GM18507 (cell line): ENCODE measurements at places on chromosomes 2 and 18.

DNA sequence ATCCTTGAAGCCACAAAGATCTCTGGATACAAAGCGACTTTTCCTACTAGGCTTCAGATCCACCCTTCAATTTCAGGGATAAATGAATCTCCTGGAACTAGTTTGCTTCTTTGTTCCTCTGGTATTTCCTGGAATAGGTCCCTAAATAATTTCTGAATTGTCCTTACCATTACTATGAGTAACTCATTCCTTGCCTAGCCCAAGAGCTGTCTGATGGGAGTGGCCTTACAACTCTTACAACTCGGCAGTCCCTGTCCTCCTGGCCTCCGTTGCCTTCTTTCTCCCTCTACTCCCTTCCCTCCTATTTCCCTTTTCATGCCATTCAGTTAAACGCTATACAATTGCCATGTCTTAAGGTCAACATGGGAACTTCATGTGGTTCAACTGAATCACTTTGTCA lies 98.2 kb upstream of the FHL2 start:
- no peak for DNase-seq

GRCh38 chr2:23249348-23249747 lies 135.6 kb upstream of the KLHL29 start:
- DNase-seq: no peak

DNA sequence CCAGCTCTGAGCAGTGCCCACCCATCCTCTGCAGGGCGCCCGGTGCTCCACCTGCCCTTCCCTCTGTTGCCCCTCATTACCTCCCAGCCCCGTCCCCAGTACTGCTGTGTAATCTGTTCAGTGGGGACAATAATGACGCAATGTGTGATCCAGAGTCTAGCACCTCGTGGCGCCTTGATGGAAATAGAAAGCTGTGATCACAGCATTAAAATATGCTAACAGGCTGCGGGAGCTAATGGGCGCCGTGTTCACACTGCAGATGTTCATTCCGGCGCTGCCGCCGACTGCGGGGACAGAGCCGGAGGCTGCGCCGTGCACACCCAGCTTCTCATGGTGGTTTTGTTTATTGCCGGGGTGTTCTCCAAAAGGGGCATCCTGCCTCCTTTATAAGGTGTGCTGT lies 235.2 kb downstream of the LDLRAD4 start:
- DNase-seq: no peak

GRCh38 chr18:65711493-65711892 lies 39.3 kb upstream of the CDH7 start:
- no peak for DNase-seq

DNA sequence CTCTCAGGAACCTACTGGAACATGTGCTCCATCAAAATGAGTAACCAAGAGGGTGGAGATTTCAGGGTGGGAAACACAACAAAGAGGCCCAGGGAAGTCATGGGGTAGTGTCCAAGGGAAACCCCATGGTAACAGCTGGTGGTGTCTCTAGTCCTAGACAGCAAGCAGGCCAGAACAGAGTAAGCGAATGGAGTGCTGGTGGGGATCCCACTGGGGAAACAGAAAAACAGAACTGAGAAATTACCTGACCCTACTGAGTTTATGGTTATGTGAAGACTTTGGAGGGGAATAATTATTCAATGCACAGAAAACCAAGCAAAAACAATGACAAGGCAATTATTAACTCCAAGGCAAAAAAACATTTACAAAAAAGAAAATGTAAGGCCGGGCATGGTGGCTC lies 16.9 kb downstream of the ERCC3 start:
- no peak for DNase-seq

DNA sequence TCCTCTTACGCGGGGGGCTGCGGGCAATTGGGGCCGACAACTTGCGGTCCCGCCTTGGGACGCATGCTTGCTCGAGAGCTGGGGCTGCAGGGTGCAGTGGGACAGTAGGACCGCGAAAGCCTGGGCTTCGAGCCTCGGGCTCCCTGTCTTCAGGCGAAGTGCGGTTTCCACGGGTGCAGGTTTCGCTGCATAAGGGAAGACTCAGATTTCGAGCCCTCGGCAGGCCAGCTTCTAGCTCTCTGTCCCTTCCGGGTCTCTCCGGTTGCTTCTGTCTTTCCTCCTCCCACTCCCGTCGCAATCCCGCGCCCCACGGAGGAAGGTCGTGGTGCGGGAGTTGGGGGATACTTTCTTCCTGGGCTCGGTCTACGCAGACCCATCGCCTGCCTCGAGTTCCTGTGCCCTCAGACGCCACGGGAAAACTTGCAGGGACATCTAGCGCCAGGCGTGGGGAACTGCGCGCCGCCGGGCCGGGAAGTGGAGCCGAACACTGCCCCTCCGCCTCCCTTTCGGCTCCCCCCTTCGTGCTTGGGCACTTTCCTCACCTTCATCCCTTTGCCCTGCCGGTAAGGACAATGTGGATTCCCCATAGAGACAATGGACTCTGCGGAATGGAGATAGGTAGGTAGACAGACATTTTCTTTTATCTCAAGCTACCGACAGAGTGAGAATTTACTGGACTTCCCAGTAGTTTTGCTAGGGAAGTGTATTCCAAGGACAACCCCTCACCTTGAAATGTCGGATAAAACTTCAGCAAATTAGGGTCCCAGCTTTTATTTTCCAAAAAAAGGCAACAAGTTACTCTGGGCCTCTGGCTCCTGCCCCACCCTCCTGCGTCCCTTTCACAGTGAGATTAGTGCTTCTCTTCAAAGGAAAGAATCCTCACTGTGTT lies 4.2 kb upstream of the HOXD13 start:
- DNase-seq: no peak

GRCh38 chr2:231058761-231059550 lies 2.3 kb downstream of the PSMD1 start:
- DNase-seq: no peak

GRCh38 chr18:57921708-57922107 lies 118.6 kb upstream of the ATP8B1 start:
- no peak for DNase-seq

- DNase-seq: peak; percentile 1
Observed at GRCh38 chr2:143513081-143513480, 383.9 kb downstream of the ARHGAP15 start.

DNA sequence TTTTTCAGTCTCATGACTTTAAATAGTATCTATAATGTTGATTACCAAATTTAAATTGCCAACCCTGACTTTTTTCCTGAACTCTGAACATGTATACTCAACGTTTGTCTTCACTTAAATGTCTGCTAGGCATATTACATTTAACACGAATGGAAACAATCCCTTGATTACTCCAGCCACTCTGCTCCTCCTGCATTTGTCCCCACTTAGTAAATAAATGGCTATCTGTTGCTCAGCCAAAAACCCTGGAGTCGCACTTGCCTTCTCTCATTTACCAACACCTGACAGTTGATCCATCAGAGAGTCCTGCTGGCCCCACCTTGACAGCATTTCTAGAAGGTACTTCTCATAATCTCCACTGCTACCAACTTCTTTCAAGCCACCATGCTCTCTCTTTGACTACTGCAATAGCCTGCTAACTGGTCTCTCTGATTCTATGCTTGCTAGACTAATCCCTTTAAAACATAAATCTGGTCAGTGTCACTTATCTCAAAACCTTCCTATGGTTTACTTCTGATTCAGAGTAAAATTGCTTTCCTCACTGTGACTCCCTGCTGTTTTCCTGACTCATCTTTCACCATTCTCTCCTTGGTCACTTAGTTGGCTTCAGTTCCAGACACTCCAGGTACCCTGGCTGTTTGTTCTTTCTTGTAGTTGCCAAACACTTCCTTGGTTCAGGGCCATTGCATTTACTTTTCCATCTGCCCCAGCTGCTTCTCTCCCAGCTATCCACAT lies 31.9 kb downstream of the SPAG16 start:
- no peak for DNase-seq

- no peak for DNase-seq
Observed at GRCh38 chr2:197952540-197953202, 148.3 kb downstream of the PLCL1 start.

- no peak for DNase-seq
Observed at GRCh38 chr2:60555783-60556139, 2.3 kb upstream of the BCL11A start.

DNA sequence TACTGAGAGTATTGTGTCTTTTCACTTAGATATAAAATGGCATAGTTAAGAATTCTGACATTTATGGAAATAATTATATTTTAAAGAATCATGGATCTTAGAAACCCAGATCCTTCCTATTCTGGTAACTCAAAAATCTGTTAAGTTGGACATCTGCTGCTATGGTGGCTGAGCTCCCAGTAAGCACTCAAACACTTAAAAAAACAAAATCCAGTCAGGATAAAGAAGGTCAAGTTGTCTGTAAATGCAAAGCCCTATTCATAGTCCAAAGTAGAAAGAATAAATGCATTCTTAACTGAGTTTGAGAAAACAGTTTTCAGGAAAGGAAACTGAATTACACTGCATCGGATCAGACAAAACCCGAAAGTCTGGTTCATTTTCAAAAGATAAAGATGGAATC lies 35.6 kb downstream of the EIF2AK3 start:
- DNase-seq: no peak

GRCh38 chr2:112812318-112813267 lies 24.0 kb downstream of the IL1B start:
- no peak for DNase-seq

DNA sequence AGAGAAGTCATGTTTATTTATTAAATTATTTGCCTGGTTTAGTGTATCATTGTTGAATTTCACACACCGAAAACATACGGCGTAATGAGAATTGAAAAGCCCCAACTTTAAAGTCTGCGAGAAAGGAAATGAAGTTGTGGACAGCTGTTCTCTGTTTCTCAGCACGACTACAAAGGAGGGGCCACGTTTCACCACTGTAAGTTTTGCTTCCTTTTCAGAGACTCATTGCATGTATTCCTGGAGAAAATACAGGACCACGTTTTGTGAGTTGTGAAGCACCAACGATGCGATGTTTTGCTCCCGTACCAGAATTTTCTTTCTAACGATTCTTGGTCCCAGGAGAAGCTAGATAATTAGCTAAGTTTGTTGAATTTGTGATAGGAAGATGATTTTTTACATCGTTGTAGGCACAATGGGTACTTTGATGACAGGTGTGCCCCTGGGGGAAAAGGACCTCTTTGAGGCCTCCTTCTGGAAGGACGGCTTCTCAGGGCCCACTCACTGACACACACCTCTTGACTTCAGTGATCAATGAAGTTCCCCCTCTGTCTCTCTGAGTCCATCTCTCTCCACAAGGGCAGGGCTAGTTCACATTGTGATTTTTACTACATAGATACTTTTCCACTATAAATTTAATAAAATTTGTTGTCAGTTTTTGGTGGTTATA lies 23.7 kb upstream of the ACKR3 start:
- no peak for DNase-seq

- DNase-seq: no peak
Observed at GRCh38 chr2:27622921-27623384, 5.9 kb downstream of the CCDC121 start.

- DNase-seq: peak; percentile 57
Observed at GRCh38 chr2:25558262-25558661, 115.1 kb downstream of the DTNB start.

GRCh38 chr2:239679755-239680154 lies 278.9 kb upstream of the HDAC4 start:
- no peak for DNase-seq

- DNase-seq: no peak
Observed at GRCh38 chr18:51098513-51098912, 68.5 kb downstream of the SMAD4 start.

DNA sequence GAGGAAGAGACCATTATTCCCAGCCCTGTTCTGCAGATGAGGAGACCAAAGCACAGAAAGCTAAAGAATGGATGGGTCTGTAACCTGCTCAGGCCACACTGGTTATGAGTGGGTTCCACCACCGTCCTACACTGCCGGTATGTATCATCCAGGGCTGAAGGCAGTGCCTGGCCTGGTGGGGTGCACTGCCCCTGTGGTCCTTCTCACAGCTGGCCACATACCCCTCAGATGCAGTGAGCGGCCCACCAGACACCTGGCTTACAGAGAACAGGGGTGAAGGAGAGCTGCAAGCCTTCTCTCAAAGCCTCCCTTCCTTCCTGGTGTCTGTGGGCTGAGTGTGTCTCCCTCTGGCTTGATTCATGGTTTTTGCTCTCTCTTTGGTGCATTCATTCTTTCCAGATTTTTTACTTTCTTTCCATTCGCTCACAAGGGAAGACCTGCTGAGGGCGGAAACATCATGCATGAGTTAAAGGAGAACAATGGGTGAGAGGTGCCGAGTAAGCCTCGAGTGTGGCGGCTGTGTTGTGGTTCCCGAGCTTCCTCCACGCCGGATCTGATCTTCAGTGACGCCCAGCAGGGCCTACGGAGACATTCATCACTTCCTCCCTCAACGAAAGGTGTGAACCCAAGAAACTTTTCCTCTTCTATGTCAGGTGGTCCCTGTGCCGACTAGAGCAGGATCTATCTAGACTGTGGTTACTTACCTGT lies 62.1 kb upstream of the REL start:
- DNase-seq: no peak

- no peak for DNase-seq
Observed at GRCh38 chr2:207754498-207755383, 15.0 kb downstream of the FZD5 start.

DNA sequence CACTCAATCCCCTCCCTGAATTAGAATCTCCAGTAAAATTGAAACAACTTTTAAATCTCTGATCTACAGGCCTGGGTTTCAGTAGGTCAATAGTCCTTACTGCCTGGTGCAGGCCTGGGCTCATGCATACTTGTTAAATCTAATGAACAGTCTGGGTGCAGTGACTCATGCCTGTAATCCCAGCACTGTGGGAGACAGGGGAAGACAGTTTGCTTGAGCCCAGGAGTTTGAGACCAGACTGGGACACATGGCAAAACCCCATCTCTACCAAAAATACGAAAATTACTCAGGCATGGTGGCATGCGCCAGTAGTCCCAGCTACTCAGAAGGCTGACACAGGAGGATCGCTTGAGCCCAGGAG lies 94.7 kb upstream of the SP3 start:
- no peak for DNase-seq

GRCh38 chr2:64029116-64029665 lies 10.0 kb upstream of the VPS54 start:
- DNase-seq: no peak

DNA sequence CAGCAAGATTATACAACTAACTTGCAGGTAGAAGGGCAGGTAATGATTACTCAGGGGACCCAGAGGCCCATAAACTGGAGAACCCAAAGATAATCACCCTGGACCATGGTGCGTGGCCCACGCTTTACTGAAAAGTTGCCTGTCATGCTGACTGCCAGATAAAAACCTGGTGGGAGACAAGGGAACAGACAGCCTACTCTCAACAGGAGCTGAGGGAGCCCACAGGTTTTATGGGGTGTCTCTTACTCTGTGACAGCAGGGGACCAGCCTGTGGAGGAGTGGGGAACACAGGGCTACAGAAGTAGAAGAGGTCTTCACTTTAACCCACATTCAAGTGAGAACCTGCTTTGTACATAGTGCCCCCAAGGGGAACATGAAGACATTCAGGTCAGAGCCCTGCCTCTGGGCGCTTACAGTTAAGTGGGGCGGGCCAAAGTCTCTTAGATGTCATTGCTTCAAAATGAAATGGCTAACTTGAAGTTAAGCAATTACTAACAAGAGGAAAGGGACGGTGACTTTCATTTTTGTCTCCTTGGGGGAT lies 60.4 kb downstream of the DHRS9 start:
- no peak for DNase-seq

DNA sequence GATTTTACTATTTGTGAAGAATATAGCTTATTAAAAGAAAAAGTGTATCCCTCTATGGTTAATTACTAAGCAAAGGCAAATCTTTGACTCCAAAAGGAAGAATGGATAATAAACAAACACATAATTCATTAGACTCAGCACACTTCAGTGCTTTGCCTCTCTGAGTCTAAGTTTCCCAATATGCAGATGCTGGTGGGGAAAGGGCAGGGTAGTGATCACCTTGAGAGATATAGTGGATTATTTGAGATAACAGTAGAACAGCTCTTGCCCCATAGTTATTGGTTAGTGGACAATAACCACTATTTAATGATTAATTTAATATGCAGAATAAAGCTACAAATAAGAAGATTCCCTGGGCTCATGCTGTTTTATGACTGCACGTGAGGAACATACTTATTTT lies 98.2 kb upstream of the SLC8A1 start:
- no peak for DNase-seq
